ENCODE measurements at places on chromosomes 7 and 10. TPM values are rescaled to one million over a fixed set of nuclear protein-coding genes. Genes with fewer than 3 reads are reported as not detected.

THSD7A gene
- 1.4 TPM for total RNA-seq

SH2D4B gene
- not detected for total RNA-seq

PLXNA4 gene
- 0.51 TPM for total RNA-seq

EBLN1 gene
- total RNA-seq: not detected

AP5Z1 gene
- total RNA-seq: 35.2 TPM

CLDN4 gene
- 98.1 TPM for total RNA-seq

FAM25C gene
- not detected for total RNA-seq

ZNF467 gene
- total RNA-seq: 12.8 TPM

AGAP6 gene
- total RNA-seq: 6.7 TPM

SSBP1 gene
- total RNA-seq: 140 TPM

DMBT1 gene
- total RNA-seq: under 0.01 TPM

FRAT1 gene
- 3.2 TPM for total RNA-seq

MYL10 gene
- total RNA-seq: not detected

CAV2 gene
- total RNA-seq: 106 TPM

HYAL4 gene
- total RNA-seq: not detected

PSD gene
- total RNA-seq: 9.3 TPM

PAPSS2 gene
- 13.7 TPM for total RNA-seq

AKR1D1 gene
- not detected for total RNA-seq

DOCK4 gene
- total RNA-seq: 13.2 TPM

SPDYE6 gene
- total RNA-seq: not detected

EPO gene
- total RNA-seq: not detected

NPSR1 gene
- total RNA-seq: not detected

Data from mesangial cell (primary cell).